ENCODE measurements at places on chromosomes 11 and 22.
A peak's percentile ranks its signal among the peaks of the same experiment; 100 is the strongest.

GRCh38 chr22:23047265-23047664 lies 23.1 kb upstream of the GNAZ start:
- DNase-seq, result no peak

DNA sequence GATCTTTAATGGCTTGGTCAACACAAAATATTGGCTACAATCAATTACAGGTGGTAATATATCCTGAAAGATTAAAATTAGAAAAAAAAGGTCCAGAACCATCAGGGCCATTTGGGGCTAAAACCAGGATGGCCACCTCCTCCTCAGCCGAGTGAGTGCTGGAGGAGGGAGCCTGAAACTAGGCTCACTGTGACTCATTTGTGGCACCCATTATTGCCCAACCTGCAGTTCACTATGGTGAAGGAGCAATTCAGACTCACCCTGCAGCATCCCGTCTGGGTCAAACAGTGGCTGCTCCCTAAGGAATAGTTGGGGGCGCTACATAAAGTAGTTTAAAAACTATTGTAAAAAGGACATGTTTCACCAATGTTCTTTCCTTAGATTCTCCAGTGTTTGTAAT lies 60.7 kb downstream of the GLYATL1 start:
- no peak for DNase-seq

GRCh38 chr11:94647926-94648325 lies 80.8 kb downstream of the PIWIL4 start:
- DNase-seq, result no peak

DNA sequence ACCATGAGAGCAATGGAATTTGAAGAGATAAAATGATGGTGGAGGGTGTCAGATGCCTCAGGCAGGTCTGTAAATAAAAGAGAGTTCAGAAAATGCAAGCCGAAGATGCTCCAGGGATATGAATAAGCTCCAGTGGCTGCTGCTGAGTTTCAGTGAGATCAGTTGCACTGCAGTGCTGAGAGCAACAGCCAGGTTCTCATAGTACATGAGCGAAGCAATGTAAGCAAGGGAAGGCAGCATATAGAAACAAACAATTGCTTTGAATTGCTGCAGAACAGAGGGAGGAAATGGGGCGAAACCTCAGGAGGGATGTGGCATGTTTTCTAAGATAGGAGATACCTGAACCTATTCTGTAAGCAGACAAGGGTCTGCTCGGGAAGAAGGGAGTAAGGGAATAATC lies 369.5 kb downstream of the AASDHPPT start:
- DNase-seq, result no peak

- DNase-seq, result no peak
Observed at GRCh38 chr11:111183706-111184105, 61.8 kb upstream of the POU2AF2 start.

DNA sequence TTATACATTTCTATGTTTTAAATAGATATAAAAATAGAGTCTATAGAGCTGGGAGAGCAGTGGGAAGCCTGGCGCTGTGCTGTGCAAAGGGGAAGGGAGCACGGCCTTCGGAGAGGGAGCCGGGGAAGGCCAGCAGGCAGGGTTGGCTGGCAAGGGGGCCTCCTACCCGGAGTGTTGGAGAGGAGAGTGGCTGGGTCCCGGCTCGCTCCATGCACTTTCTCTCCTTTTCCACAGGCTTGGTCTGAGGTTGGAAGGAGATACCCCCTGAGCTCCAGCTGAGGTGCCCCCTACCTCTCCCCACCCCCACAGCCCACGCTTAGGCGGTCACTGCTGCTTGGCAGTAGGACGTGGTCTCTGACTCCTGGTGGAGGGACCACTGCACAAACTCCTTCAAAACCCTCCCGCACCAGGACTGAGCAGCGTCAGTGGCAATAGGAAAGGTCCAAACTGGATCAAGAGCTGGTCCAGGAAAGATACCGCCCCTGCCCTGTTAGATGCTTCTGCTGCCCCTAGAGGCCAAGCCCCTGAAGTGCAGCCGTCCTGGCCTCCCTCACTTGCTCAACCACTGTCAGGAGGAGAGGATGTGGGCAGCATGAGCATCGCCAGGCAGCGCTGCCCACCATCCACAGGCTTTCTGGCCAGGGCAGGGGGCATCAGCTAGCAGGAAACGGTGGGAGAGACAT lies 52.9 kb downstream of the SYT13 start:
- no peak for DNase-seq

DNA sequence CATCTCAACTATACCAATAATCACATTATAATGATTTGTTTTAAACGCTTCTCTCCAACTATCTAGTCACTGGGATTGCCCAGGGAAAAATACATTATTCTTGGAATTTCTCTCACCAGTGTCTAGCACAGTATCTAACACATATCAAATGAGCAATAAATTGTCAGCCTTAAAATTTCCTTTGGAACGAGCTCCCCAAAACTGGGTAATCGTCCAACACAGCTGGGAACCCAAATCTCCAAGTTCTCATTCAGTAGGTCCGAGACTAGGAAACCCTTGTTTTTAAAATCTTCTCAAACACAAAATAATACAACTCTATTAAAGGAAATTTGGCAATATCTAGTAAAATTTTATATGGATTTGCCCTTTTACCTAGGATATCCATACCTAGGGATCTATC lies 327.8 kb upstream of the ARHGAP42 start:
- DNase-seq, result no peak

- DNase-seq, result no peak
Observed at GRCh38 chr22:42693055-42693762, 27.5 kb downstream of the A4GALT start.

- no peak for DNase-seq
Observed at GRCh38 chr22:42387631-42388030, 44.6 kb downstream of the NFAM1 start.

DNA sequence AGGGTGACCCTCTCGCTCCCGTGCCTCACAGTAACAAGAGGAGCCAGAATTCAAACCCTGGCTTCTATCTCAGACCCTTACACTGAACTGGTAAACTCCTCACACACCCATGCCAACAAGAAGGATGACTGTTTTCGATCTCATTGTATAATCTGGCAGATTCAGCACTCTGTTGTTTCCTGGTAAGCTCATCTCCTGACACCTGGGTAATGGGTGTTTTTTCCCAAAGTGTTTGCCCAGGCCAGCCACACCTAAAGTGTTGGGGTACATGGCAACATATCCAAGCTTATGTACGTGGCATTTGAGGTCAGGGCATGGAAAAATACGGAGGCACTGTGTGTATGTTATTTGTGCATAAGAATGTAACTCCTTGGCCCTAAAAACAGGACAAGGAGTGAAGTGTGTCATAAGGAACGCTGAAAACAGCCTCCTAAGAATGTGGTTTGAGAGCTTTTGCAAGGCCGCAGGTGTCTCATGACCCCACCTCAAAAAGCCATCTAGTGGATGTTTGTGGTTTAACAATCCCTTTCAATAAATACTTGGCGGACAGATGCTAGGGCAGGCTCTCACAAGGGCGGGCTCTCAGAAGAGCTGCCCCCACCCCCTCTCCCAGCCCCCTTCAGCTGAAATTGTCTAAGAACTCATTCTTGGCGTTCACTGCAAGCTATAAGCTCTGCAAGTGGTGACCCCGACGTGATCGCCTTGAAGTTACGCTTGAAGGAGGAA lies at the start of gene MS4A15:
TSS of gene MS4A15 (plus strand) at position 561 of the 726 bp plus-strand sequence. CDS start 6,867 bp downstream, outside the sequence.
- DNase-seq, result no peak

GRCh38 chr11:126637795-126638175 lies 282.3 kb downstream of the ST3GAL4 start:
- DNase-seq, result peak; percentile 92

DNA sequence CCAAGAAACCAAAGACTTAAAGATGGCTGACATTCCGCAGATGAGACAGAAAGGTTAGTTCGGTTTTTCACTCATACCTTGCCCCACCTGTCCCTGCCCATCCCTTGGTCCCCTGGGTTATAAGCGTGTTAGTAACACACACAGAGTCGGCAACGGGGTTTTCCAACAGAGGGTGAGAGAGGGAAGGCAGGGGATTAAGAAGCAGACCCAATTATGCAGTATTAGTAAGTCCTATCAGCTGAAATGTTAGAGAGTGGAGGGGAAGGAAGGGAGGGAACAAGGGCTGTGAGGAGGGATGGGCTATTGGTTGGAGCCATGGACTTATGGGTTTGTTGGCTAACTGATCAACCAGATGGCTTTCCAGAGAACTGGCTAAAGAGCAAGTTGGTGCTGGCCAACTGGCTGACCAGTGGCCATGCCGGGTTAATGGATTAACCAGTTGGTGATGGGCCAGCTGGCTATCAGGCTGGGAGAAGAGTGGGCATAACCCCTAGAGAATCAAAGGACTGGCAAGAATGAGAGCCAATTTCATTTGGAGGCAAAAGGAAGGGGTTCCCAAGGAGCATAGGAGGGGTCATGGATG lies 45.5 kb downstream of the NRXN2 start:
- no peak for DNase-seq

GRCh38 chr11:62340269-62340901 lies 3.1 kb downstream of the ASRGL1 start:
- peak; percentile 12 for DNase-seq

DNA sequence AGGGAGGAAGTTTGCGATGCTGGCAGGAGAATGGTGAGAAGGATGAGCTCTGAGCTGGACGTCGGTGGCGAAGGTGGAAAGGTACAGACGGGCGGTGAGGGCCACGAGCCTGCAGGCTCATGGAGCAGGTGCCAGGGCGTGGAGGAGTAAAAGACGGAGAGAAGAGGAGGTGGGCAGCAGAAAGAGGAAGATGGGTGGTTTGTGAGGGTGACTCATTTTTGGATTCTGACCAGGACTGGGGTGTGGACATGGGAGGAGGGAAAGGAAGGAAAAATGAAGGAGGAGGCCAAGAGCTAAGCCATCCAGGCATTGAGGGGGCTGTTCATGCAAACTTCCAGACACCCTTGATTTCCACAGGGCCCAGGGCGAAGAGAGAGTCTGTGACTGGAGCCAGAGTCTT lies 3.5 kb downstream of the ZDHHC24 start:
- no peak for DNase-seq

DNA sequence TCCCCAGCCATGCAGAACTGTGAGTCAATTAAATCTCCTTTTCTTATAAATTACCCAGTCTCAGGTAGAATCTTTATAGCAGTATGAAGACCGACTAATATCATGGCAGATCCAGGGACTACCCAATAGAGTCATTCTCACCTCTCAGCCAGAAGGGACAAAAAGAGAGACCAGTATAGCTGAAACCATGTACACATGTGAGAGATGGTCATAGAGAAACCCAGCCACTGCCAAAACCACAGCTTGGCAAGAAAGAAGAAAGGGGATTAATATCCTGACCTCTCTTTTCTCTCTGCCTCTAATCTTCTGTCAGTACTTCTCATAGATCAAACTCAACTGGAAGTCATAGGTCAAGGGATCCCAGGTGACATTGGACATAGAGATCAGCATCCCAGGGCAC lies 109.8 kb downstream of the CCDC34 start:
- no peak for DNase-seq

DNA sequence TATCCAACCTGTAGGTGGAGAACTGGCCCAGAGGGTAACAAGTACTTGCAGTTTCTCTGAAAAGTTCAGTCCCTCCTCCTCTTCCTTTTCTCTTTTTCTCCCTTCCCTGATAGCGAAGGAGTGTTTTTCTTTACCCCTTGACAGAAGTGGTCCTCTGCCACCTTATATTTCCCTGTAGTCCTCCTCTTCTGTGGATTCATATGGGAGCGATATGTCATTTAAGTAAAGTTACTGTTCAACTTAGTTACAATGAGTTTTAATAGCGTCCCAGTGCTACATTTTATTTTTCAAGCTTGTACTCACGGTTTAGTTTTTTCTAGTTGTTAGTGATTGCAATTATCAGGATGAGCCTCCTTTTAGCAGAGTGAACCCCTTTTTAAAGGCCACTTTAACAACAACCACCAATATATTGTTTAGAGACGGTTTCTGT lies 1.4 kb downstream of the PCF11 start:
- DNase-seq, result no peak

DNA sequence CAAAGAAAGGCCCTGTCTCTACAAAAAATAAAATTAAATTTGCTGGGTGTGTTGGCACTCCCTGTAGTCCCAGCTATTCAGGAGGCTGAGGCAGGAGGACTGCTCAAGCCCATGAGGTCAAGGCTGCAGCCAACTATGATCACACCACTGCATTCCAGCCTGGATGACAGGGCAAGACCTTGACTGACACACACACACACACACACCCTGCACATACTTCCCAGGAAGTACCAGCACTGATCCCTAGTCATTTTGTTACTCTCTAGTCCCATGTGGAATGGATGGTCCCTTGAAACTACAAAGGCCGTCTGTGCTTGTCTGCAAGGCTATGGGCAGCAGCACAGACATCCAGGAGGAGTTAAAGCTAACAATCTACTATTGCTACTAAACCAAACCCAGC lies 59.7 kb upstream of the CYP2D6 start:
- DNase-seq, result no peak

- no peak for DNase-seq
Observed at GRCh38 chr11:7019500-7020182, 505 bp downstream of the ZNF214 start.

GRCh38 chr11:65584106-65584505 lies 8.3 kb downstream of the EHBP1L1 start:
- no peak for DNase-seq

DNA sequence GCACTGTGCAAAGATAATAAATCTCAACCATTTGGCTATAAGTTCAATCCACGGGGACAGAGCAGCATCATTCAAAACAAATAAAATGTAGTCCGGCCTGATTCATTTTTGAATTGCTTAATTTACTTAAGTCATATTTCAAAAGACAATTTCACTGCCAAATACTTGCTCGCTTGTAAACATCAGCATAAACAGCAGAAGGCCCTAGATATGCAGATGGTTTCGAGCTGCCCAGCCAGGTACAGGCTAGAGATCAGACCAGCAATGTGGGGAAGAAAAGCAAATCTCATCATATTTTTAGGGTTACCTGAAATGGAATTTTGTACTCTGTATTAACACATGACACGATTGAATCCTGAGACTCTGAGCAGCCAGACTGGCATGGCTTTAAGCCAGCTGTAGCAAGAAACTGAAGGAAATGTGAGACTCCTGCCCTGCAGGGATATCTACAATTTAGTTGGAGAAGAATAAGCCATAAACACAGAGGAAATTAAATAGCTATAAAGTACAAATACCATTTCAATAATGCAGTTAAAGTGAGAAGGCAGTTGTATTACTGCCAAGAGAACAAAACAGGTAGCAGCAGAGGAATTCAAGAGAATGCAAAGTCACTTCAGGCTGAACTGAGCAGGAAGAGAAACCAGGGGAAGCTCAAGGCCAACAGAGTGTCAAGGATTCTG lies 440.3 kb downstream of the ETS1 start:
- DNase-seq, result no peak

GRCh38 chr11:40732132-40732531 lies 727.3 kb downstream of the LRRC4C start:
- DNase-seq, result no peak

GRCh38 chr22:28297504-28297903 lies 378.4 kb upstream of the PITPNB start:
- no peak for DNase-seq

DNA sequence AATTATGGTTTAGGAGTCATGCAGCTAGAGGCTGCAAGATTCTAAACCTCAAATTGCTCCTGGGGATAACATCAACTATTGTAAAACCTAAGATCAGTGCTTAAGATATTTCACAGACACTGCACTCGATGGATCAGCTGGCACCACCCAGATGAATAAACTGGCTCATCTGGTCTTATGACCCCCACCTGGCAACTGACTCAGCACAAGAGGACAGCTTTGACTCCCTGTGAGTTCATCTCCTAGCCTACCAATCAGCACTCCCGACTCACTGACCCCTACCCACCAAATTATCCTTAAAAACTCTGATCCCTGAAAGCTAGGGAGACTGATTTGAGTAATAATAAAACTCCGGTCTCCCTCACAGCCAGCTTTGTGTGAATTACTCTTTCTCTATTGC lies 782 bp upstream of the TTC12 start:
- no peak for DNase-seq
